NCI-H1930 (cell line): ENCODE measurements at places on chromosomes 5 and 9.

- DNase-seq: no peak
Measured at GRCh38 chr5:126449751-126450271, 26.6 kb downstream of the GRAMD2B start.

DNA sequence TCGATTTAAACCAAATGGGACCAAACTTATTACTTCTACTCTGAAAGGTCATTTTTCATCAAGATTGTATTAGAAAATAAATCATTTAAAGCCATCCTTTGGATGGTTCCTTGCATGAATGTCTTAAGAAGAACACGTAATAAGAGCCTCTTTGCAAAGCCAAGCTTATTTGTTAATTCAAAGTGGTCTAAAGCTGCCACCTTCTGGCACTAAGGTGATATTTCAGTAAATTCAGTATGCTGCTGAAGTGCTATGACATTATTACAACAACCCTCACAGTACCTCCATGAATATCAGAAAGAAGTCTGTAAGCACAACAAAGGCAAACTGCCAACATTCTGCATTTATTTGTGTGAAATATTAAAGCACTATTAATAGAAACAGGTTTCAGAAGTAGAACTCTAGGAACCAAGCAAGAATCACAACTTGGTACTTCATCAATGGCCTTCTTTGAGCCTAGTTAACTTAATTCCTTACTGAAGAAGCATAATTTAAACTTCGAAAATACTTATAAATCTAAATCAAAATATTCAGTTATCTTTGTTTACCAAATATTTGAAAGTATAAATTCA is 53.1 kb upstream of the TYRP1 start:
- peak; percentile 43 for DNase-seq

GRCh38 chr5:54775645-54776044 is 209.7 kb downstream of the ESM1 start:
- DNase-seq: no peak

DNA sequence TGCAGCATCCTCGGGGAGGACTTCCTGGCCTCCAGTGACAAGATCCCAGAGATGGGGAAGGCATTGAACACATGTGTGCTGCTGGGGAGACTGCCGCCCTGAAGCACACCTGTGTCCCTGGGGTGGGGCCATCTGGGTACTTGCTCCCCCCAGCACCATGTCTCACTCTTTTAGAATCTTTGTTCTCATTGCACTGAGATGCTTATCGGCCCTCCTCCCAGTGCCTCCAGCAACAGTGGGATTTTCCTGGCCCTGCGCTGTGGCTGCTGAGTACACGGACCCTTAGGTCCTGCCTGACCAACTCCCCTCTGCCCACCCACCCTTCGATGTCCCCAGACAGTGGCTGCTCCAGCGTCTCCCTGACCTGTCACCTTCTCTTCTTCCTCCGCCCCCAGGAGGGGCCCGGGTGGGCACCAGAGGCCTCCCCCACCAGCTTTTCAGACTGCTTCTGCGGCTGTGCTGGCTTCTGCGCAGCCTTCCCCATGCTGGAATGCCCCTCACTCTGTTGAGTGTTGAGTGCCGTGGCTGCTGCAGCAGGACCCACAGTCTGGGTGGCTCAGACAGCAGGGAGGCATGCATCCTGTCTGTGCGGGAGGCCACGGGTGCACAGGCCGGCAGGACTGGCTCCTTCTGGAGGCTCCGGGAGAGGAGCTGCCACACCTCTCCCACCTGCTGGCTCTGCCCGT is 145.9 kb upstream of the IRX2 start:
- DNase-seq: no peak

- no peak for DNase-seq
Measured at GRCh38 chr5:4639946-4640345, 500.2 kb upstream of the ADAMTS16 start.

DNA sequence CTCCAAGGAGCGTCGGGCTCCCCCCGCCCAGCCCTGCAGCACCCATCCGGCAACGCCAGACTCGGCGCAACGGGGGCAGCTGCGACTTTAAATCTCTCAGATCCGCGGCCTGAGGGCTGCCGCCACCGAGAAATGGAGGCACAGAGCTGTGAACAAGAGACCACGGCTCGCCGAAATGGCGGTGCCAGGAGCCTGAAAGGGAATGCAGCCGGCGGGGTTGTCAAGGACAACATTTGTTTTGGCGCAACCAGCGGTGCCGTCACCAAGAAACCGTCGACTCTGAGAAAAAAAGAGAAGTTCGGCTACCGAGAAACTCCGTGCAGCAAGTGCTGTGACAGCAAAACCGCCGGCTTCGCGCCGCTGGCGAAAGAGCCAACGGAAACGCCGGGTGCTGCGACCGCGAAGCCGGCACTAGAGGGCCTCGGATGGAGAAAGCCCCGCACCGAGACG is 2.1 kb upstream of the ANXA2R start:
- DNase-seq: no peak

DNA sequence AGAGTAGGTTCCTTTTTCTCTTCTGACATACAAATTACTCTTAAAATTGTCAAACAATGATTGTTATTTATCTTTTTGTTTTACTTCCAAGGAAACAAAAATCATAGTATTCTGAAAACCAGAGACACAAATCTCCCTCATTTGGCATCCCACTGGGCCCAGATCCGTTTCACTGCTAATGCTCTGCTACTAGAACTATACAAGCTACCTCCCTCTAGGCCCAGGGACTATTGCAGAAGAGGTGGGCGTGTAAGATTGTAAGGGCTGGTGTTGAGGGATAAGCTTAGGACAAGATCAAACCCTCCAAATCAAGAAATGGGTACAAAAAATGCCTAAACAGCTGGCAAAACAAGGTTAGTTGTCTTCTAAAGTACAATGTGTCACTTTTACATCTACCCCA is 928.9 kb upstream of the CDH10 start:
- DNase-seq: no peak

- no peak for DNase-seq
Measured at GRCh38 chr5:36644727-36645126, 38.3 kb downstream of the SLC1A3 start.

DNA sequence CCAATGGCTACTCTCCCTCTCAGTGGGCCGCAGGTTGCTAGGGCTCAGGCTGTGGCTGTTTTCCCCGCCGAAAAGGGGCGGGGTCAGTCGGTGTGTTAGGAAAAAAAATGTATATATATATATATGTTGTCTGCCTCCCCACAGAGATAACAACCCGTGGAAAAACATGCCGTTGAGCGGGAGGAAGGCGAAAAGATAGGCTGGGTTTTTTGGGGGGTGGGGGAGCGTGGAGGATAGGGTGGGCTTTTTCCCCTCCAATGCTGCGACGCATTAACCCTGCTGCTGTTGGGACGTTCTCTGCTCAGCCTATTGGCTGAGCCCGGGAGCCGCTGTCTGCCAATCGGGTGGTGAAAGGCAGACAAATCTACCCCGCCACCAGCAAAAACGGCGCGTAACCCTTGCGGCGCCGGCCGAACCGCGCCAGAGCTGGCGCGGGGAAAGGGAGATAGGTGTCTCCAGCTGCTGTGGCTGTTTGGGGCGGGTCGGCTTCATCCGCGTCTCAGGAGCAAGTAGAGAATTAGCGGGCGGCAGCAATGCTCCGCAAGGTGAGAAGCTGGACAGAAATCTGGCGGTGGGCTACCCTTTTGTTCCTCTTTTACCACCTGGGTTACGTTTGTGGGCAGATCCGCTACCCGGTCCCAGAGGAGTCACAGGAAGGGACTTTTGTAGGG is at the start of gene PCDHGC4:
Gene PCDHGC4 (plus strand): TSS at position 390 of the 671 bp plus-strand sequence. CDS start 144 bp downstream, at position 534.
- DNase-seq: peak; percentile 20

DNA sequence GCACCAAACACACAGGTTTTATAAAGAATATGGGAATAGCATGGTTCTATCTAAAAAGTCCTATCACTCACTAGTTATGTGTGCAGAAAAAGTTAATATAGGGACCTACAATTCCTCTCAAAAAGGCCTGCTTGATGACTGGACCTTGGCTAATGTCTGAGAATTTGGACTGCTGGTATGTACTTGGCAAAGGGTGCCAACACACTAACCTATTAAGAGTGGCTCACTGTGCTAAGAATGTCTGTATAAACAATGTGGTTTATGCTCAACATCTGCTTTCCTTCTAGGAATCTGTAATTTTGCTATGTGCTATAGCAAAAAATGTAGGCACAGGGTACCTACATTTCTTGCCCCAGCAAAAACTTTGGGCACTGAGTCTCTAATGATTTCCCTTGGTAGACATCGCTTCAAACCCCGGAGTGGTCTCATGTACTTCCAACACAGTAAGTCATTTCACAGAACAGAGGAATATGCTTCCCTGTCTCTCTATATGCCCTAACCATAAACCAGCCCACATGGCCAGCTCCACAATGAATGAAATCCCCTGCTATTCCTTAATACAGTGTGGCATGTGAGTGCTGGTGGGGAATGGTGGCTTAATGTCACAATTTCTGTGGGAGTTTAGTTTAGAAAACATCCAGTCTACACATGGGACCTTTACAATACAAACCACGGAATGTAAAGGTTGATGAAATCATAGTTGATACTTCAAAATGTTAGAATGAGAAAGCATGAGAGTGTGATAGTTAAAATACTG is 101.7 kb downstream of the UBAP2 start:
- no peak for DNase-seq

GRCh38 chr9:124197177-124198095 is 60.3 kb upstream of the NEK6 start:
- DNase-seq: no peak

- DNase-seq: no peak
Measured at GRCh38 chr5:124641154-124641792, 105.2 kb downstream of the ZNF608 start.

DNA sequence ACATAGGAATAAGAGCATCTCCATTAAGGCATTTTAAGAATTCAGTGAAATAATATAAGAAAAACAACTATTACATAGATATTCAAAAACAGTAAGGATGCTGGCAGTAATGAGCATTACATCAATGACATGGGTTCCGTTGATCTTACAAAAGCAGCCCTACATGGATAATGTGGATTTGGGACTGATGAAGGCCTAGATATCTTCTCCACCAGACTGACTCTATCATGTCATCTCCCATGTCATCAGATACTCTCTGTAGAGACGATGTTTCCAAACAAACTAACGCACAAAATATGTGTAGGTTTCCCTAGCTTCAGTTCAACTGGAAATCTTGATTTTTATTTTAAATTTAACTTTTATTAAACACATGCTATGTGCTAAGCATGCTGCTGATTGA is 3.6 kb downstream of the LURAP1L start:
- no peak for DNase-seq

- DNase-seq: no peak
Measured at GRCh38 chr9:125038166-125038565, 97.3 kb upstream of the GOLGA1 start.

- no peak for DNase-seq
Measured at GRCh38 chr5:75031366-75031765, 21.0 kb downstream of the GCNT4 start.

DNA sequence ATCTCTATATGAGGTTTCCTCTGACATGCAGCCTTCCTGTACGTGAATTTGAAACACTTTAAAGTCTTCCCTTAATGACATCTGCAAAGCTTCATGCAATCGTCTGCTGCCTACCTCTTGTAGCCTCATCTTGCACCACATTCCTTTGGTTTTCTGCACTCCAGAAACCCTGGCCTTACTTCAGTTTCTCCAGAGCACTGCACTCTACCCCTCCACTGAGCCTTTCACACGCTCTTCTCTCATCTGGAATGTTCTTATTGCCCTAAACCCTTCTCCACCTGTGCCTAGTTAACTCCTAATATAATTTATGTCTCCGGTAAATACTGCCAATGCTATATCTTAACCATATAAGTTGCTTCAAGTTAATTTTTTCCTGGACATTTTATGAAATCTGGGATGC is 168.8 kb upstream of the SLC27A6 start:
- DNase-seq: no peak

GRCh38 chr9:110912419-110913291 is 125.6 kb downstream of the LPAR1 start:
- DNase-seq: no peak

GRCh38 chr5:166535641-166536040 is 1755.8 kb upstream of the WWC1 start:
- DNase-seq: peak; percentile 74

DNA sequence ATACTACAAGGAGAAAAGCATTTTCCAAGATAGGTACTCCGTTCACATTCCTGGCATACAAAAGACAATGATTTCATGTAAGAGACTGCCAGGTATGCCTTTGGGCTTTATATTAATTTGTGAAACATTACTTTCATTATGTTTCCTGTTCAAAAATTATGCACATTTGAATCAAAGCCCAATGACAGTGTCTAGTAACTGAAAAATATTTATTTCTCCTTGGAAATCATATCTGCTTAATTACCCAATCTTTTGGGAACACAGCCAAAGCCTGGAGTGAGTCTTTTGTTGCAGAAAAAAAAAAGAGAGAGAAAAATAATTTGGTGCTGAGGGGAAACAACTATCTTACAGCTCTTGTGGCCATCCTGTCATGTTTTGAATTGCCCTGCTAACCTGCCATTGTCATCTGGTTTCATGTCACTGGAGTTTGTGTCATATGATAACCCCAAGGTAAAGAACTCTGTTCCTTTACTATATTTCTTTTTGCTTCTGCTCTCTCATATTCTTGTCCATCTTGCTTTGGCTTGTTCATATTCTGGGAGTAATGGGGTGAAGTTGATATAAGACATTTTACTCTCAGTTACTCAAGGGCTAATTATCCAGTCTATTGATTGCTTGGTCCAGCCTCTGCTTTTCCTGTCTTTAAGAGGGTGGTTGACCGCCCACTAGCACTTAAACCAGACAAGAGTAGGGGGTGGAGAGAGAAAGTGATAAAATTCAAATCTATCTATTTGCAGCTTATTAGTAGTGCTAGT is 238.3 kb upstream of the NUDT12 start:
- DNase-seq: no peak

DNA sequence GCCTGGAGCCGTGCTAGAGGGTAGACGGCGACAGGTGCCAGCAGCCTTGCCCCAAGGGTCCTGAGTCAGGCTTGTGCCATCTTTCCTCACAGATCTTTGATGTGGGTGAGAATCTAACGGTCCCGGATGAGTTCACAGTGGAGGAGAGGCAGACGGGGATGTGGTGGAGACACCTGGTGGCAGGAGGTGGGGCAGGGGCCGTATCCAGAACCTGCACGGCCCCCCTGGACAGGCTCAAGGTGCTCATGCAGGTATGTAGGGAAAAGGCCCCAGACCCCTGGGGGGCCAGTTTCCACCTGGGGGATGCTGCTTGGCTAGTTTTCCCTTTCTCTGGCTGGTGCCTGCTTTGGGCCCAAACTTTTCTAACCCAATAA is 24.0 kb downstream of the PTGES2 start:
- DNase-seq: no peak

- DNase-seq: no peak
Measured at GRCh38 chr9:127035423-127035822, 87.0 kb downstream of the ANGPTL2 start.

DNA sequence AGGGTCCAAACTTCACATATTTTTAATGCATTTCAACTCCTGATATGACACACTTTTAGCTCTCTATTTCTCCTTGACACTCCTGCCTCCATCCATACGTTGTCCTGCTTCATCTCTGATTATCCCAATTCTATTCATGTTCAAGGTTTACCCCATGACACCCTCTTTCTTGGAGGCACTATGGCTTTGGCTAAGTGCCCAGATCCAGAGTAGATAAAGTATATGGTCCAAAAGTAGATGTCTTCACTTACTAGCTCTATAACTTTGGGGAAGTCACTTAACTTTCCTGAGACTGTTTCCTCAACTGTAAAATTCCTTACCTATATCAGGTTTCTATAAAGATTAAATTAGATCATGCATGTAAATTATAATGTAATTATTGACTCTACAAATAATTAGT is 36.1 kb downstream of the SLC22A5 start:
- no peak for DNase-seq

- no peak for DNase-seq
Measured at GRCh38 chr9:1492156-1492555, 442.0 kb downstream of the DMRT2 start.
